Activated T-cell treated with anti-CD3 and anti-CD28 coated beads, Interleukin-2, amount 50 U/mL, for 4 hours (primary cell): ENCODE measurements at places on chromosomes 7 and 10. TPM values are rescaled to one million over a fixed set of nuclear protein-coding genes. Genes with fewer than 3 reads are reported as not detected.

GRCh38 chr7:151484971-151485707 is 34.6 kb downstream of the RHEB start:
- no peak for DNase-seq

GRCh38 chr10:16717622-16718395 is 99.4 kb downstream of the RSU1 start:
- DNase-seq: no peak

CCSER2 gene
- total RNA-seq: 37.1 TPM

ITGA8 gene
- total RNA-seq: not detected

CDC14C gene
- not detected for total RNA-seq

- DNase-seq: no peak
Measured at GRCh38 chr7:90383422-90383821, 19.8 kb upstream of the CLDN12 start.

DNA sequence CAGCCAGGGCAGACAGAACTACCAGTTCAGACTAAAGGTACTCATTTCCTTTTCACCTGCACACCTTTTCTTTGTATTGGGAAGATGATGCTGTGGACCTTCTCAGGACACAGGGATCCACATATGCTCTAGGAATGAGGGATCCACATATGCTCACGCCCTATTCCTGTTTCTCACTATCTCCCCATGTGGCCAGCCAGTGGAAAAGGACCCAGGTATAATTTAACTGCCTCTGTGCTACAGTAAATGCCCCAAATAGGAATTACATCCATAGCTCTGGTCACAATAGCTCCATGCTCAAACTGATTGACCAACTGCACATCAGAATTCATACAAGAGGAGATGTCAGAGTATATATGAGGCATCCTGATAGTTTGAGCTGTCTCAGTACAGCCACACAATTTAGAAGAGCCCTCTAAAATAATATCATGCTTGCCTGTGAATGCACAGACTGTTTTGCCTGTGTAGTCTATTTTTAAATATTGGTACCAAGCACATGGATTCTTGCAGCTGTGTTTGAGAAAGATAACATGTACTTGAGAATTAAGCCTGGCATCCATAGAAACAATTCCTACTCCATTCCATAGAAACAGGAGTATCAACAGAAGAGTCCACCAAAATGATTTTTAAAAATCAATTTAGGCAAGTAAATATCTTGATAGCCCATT is 43.7 kb downstream of the CTTNBP2 start:
- DNase-seq: no peak
